ENCODE measurements at places on chromosomes 6 and 20.

DNA sequence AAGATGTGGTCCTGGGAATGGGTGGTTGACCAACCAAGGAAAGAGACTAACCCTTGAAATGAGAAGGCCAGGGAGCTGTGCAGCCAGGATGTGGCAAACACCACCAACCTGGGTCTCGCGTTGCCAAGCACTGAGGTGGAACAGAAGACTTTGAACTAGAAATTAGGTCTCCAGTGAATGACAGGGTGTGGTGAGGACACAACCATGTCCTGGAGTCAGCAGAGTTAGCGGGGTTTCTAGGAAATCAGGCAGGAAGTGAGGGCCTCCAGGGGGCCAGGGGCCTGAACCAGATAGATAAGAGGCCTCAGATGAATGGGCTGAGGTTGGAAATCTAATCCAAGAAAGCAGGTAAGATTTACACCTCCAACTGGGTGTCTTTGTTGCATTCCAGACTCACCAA lies 353.3 kb upstream of the ARID1B start:
- DNase-seq = no peak

- no peak for DNase-seq
These were observed 156.7 kb downstream of the PREX1 start for GRCh38 chr20:48671141-48671540.

- no peak for DNase-seq
These were observed 75.8 kb upstream of the E2F3 start for GRCh38 chr6:20325641-20326421.

DNA sequence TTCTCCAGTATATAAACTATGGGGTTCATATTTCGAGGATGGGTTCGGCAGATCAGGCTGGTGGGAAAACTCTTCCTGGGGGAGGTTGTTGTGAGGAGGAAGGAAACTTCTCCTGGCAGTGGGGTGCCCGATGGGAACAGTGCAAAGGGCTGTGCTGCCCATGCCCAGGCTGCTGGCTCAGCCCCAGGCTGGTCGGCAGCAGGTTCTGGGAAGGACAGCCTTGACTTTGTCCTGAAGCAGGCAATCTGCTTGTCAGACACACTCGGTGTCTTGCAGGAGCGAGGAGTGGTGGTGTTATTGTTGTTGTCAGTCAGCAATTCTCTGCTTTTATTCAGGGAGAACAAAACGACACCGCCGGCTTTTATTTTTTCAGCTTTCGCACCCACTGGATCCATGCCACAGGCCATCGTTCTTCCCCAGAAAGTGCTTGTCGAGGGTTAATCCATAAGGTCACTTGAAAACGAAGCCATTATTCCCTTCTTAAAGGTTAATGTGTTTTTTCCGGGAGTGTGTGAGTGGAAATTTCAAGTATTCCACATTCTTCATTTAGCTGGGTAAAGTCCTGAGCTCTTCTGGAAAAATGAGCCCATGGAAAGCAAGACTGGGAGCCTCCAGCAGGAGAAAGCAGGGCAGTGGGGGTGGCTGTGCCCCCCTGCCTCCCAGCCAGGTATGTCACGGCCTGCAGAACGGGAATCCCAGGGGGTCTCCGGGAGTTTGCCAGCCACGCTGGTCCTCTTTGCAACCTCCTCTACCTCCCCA lies 57.0 kb upstream of the STX16 start:
- DNase-seq = no peak

DNA sequence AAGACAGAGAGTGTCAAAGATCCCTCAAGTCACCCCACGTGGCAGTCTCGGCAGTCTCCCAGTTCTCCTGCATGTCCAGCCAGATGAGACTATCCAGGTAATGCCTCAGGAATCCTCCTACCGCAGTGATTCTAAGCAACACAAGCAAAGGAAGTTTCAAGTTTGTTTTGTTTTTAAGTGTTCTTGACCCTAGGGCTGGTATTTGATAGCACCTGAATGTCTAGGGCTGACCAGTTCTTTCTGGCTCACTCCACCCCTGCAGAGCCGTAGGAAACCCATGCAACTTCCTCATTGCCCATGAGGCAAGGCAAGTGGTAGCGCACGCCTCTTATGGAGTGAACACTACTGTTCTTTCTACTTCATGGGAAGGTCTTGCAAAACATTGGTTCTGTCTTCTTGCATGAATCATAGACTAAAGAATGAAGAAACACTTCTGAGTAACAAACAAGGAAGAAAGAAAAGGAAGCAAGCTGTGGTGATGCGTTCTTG lies 24.8 kb upstream of the FOXQ1 start:
- DNase-seq = no peak

GRCh38 chr6:81985191-81985590 lies 232.7 kb upstream of the TENT5A start:
- no peak for DNase-seq

DNA sequence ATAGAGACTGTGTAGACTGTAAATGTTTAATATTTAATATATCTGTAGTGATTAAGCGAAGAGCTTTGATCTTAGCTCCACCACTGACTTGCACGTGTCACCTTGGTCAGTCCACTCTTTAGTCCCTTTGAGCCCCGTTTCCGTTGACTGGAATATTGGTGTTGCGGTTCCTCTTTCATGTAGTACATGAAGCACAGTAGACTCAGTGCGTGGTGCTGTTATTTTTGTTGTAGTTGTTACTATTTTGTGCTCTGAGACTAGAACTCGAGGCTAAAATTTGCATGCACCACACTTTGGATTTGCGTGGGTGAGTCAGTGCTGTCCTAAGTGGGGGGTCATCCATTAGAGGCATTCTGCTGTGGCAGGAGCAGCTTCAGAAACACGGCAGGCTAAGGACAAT lies 291.4 kb downstream of the QKI start:
- no peak for DNase-seq

- DNase-seq = no peak
These were observed 330.9 kb upstream of the NOX3 start for GRCh38 chr6:155786528-155786927.

- DNase-seq = no peak
These were observed 33.8 kb upstream of the MRPS10 start for GRCh38 chr6:42251500-42251899.

DNA sequence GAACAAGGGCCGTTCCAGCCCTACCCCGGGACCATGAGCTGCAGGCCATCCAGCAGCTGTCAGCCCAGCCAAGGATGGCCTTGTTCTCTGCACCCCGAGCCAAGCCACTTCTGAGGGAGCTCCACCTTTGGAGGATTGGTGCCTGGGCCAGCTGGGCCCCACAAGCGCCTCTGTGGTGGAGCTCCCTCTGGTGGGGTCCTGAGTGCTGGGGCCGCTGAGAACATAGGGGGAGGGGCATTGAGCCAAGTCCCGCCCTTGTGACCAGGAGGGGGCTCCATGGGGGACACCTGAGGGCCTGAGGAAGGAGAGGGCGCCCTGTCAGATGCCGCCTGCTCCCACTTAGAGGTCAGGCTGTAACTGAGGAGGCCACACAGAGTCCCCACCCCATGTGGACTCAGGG lies 43.2 kb downstream of the YTHDF1 start:
- no peak for DNase-seq

DNA sequence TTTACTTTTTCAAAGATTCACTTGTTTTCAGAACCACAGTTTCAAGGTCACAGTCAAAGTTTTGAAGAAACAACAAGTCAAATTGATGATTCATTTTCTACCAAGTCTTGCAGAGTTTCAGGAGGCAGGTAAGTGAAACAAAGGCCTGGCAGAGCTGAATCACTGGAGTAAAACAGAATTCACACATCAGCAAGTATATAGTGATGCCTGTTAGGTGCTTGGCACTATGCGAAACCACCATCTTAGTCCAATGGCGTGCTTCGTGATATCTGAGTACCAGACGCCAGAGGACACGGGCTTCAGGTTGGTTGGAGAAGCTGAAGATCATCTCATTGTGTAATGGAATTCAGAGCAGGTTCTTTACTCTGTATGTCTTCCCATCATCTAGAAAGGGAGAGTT lies 75.9 kb downstream of the RTN4IP1 start:
- no peak for DNase-seq

DNA sequence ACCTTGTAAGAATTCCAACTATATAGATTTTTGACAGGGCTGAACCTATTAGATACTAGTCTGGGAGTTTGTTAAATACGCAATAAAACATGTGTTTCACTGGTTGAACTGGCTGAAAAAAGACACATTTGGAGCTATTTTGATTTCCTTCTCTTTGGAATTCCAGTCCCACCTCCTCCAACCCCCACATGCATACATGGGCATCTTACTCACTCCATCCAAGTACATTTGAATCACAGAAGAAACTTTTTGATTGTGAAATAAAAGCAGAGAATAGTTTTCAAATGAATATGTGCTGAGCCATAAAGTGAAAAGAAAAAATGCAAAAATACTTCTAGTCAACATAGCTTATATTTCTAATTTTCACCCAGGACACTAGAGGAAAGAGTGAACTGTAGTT lies 33.9 kb upstream of the STXBP5 start:
- DNase-seq = no peak

GRCh38 chr6:25329982-25330381 lies 50.8 kb downstream of the CARMIL1 start:
- DNase-seq = no peak

GRCh38 chr20:24863356-24863755 lies 85.7 kb upstream of the CST7 start:
- no peak for DNase-seq

GRCh38 chr20:17987988-17988387 lies 19.2 kb downstream of the MGME1 start:
- DNase-seq = no peak

GRCh38 chr20:3010985-3011723 lies 32.3 kb upstream of the GNRH2 start:
- DNase-seq = no peak

DNA sequence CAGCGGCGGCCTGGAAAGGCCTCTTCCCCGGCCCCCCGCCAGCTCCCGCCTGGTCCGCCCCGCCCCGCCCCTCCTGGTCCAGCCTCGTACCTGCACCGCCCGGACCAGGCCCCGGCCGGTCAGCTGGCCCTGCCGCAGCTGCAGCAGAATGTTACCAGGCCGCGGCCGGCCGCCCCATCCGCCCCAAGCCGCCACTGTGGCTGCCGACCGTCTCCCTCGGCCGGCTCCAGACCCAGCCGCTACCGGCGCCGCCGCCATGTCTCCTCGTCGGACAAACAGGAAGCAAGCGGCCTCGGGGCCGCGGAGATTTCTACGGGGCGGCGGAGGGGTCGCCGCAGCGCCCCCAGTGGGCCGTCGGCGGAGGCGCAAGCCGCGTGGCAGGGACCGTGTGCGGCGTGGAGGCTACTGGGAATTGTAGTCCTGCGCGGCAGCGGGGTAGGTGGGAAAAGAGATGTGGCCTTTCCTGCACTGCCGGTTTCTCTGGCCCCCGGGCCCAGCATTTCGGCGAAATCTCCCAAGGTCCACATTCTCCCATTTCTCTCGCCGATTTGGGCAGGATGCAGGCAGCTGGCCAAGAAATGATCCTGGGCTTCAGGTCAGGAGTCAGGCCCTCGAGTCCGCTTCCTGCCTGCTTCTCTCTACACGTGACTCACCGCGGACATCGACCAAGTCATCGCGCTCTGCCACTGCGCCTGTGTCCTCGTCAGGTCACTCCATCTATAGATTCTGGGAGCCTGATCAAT lies at the start of gene TRPC4AP:
TRPC4AP (minus strand) TSS at position 284 of the 743 bp plus-strand sequence; CDS start at position 258, 26 bp downstream.
- peak; percentile 96 for DNase-seq

DNA sequence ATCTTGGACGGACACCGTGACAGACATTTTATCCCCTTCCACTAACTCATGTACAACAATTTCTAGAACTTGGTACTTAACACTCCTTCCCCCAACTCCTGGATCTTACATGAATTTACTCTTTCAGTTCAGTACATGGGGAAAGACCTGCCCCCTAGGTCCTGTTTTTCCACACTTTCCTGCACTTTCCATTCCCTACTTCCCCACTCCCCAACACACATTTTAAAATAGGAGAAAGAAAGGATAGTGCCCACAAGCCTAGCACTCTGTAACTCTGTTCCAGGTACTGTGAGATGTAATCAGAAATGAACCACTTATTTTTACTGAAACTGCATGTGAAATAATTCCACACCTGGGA lies 1.3 kb downstream of the ADGRG6 start:
- DNase-seq = no peak

DNA sequence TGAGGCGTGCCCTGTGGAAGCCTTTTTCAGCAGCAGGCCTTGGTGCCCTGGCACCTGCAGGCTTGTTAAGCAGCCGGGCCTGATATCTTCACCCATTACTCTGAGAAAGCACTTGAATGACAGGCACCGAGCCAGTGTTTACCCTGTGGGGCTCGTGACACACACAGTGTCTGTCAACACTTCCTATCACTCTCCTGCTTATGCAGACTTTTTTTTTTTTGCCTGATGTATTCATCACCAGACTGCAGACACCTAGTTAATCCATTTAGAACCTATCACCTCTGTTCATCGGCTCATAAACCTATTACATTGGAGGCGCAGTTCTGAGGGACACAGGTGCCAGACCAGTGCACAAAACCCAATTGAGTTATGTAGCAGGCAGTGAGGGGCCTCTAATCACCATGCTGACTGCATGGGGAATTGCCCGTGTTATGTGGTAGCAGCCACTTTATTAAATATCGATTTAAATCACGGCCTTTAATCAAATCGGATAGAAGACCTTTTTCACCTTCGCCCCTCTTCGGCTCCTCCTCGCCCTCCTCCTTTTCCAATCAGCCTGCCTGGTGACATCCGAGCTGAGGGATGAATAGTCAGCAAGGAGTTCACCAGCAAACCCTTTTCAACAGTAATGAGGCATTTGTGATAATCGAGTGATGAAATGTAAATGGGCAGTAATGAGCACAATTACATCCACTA lies 962.9 kb upstream of the SLC35B3 start:
- DNase-seq = peak; percentile 91

DNA sequence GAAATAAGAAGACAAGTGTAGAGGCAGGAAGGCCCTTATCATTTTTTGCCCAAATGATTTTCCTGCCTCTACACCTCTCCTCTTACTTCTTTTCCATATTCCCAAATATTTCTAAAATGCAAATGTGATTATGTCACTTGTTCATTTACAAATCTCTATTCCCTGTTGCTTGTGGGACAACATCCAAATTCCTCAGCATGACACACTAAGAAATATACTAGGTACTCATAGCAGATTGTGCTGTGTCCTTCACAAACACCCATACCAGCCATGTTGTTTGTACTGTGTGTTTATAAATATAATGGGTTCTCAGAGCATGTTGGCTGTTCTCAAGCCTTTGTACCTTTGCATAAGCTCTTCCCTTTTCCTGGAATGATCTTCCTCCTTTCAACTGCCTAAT lies 17.7 kb upstream of the FYN start:
- DNase-seq = no peak

DNA sequence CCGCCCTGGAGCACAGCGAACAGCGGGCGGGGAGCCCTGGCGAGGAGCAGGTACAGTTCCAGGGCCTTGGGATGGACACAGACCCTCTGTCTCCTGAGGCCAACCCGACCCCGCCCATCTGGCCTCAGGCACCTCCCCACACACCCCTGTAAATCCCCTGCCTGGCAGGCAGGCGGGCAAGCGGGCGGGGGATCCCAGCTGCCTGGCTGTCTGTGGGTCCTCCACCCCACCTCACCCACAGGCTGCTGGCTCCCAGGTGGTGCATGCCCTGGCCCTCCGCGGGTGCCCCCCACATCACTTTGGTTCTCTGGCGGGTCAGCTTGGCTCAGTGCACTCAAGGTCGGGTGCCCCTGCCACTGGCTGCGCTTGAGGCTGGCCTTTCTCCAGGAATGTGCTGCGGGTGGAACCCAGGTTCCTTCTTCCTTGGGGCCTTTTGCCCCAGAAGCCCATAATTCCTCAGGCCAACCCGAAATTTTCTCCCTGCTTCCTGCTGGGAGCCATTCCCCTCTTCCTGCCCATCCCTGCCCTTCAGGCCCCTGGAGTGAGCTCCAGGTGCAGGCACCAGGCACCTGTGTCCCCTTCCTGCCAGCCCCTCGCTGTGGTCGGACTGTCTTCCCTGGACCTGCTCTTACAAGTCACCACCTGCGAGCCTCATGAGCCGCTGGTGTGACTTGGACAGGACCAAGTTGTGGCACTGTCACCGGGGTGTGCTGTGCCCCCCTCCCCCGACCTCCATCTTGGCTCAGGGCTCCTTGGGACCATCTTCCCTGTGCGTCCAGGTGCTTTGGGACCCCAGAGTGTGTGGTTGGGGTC lies 5.3 kb upstream of the TNFRSF6B start:
- no peak for DNase-seq

Data from brain (organoid and tissue), 16 donors.